Activated T-cell treated with anti-CD3 and anti-CD28 coated beads, Interleukin-2, amount 50 U/mL, for 48 hours (primary cell): ENCODE measurements at places on chromosomes 5 and 9.

GRCh38 chr9:86202338-86202882 lies 57.0 kb downstream of the C9orf153 start:
- peak; percentile 24 for DNase-seq

DNA sequence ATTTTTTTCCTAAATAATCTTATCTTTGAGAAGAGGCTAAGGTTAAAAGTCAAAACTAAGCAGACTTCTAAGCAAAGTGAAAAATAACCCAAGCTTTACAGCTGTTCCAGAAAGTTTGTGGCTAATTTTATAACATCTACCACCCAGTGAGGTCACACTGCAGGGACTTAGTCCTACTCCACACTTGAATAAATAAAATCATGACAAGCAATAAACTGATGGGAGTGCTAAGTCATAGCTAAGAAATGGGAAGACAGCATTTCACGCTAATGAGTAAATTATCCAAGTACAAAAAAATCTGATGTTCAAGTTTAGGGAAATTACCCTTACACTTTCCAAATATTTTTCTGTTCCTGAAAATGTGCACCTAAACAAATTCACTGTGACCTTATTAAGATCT lies 47.7 kb downstream of the ZNF608 start:
- no peak for DNase-seq

DNA sequence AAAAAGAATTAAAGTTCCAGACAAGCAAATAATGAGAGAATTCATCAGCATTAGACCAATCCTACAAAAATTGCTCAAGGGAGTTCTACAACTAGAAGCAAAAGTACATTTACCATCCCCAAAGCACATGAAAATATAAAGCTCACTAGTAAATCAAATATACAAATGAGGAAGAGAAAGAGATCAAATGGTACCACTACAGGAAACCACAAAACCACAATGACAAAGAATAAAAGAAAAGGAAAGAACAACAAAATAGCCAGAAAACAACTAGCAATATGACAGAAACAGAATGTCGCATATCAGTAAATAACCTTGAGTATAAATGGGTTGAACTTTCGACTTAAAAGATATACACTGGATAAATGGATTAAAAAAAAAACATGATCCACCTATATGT lies 739.0 kb downstream of the DTWD2 start:
- DNase-seq: no peak

DNA sequence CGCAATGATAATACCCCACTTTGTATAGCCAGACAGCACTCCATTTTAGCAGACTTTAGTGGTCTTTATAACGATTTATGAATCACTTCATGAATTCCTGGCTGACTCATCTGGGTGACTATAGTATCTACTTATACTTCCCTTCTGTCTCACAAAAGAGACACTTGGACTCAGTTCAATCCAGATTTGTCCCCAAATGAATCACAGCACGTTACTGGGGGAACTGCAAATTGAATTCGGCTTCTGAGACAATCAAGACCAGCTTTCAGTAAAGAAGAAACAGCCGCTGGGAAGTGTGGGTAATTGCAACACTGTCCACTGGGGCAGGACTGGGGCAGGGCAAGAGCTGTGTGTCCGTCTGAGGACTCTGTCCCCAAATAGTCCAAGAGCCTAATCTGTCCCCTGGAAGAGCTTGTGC lies 337.3 kb upstream of the RFX3 start:
- no peak for DNase-seq

DNA sequence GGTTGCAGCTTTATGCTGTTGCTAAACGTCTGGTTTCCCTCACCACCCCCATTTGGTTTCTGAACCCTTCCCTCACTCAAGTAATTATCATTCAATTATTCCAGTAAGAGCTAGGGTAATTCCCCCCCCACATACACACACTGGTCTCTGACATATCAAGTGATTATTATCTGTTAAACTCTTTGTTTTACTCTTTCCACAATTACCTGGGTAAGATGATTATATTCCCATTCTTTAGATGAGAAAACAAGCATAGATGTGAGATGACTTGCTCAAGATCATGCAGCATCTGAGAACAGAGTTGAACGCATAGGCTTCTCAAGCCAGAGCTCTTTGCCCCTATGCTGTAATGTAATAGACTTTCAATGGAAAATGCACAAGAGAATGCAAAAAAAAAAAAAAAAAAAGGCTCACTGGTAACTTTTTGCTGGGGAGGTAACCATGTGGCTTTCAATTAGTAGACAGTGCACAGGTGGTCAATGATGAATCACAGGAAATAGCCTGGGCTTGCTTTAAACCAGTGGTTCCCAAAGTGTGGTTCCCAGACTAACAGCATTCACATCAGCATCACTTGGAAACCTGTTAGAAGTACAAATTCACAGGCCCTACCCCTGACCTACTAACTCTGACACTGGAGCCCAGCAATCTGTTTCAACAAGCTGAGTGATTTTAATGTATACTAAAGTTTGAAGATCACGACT lies 87.6 kb downstream of the PIK3R1 start:
- no peak for DNase-seq

DNA sequence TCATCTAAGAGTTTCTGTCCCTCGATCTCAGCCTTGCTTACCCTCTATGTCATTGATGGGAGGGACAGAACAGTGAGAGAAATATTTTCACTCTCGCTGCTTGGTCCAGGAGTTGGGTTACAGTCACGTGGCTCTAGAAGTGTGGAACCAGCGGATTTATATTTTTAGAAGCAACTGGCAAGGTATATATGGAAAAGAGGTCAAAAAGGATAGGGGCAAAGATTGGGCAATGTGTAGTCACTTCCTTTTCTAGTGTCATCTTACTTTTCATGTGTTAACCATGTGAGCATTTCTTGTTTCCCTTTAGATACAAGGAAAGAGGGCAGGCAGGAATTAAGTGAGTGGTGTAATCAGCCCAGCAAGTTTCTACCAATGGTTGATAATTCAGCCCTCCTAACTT lies 111.5 kb upstream of the ZNF366 start:
- DNase-seq: no peak

- DNase-seq: no peak
These were observed 161.3 kb downstream of the CAVIN4 start for GRCh38 chr9:100739208-100739607.

GRCh38 chr5:139051392-139051791 lies 146.8 kb downstream of the SIL1 start:
- DNase-seq: no peak

- DNase-seq: no peak
These were observed 114.2 kb upstream of the ADAMTS16 start for GRCh38 chr5:5025774-5026408.

DNA sequence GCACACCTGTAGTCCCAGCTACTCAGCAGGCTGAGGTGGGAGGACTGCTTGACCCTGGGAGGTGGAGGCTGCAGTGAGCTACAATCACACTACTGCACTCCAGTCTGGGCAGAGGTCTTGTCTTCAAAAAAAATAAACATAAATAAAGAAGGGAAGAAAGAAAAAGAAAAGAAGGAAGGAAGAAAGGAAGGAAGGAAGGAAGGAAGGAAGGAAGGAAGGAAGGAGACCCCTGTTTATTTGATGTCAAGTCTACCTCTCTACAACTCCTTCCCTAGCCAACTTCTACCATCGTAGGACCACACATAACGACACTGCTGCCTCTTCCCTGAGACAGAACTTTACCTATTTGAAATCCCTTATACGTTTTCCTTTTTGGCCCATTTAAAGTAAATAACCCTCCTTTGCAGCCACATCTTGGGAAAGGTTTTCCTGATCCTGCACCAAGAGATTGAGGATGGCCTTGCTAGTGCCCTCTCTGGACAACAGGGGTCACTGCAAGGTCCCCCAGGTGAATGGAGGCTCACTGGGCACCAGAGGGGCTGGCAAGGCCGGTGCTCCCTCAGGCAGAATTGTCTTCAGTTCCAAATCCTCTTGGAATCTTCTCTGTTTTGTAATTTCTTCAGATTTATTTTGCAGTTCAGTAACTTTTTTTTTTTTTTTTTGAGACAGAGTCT lies 10.5 kb downstream of the RPS14 start:
- DNase-seq: no peak

DNA sequence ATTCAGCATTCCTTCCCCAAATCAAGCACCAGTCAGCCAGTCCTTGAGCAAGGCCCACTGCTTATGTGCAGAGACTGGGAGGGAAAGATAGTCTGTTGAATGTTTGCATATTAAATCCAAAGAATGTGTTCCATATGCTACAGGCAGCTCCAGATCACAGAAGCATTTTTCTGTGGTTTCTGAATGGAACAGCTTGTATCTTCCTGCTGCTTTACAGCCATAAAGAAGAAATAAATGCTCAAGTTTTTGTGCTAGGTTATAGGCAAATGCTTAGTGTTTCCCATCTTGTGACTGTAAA lies 310.3 kb downstream of the TRIM36 start:
- DNase-seq: no peak

GRCh38 chr5:80760680-80761079 lies 105.9 kb upstream of the DHFR start:
- DNase-seq: no peak

GRCh38 chr5:179348843-179349242 lies 3.6 kb upstream of the ADAMTS2 start:
- DNase-seq: no peak

DNA sequence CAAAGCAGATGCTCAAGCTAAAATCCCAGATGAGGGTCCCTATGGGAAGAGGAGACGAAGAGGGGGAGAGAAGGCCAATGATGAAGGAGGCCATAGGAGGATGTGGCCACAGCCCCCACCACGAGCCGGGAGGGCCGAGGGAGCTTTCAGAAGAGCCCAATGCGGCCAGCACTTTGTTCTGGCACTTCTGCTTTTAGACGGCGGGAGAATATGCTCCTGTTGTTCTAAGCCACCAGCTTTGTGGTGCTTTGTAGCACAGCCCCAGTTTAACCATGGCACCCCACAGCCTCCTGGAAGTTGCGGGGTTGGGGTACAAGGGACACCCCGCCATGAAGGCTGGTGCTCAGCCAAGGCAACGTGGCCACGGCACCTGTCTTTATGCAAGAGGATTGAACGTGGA lies 33.4 kb downstream of the LPCAT1 start:
- no peak for DNase-seq

DNA sequence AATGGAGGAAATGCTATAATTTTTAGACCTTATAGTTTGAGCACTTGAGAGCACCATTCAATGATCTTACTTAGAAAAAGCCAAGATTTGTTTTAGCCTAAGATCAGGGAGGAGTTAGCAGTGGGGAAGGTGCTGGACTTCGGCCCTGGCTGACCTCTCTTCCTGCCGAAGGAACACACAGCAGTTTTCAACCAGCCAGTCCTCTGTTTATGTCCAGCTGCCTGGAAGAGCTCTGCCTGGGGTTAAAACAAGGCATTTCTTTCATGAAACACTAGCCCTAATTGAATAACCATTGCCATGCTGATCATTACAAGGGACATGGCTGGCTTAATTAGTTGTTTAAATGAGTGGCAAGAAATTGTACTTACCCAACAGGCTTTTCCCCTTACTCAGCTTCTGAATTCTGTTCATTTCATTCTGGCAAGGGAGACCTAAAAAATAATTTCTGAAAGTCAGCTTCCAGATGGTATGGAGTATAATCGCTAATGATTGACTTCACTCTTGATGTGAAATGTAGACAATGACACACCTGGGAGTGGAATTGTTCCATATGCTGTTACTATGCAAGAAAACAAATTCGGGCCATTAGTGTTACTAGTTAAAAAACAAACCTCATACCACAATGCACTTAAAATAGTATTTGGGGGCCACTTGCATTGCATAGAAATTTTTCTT lies 514.2 kb downstream of the SPOCK1 start:
- DNase-seq: no peak

- DNase-seq: no peak
These were observed 4.0 kb downstream of the VAV2 start for GRCh38 chr9:133987946-133988665.

GRCh38 chr5:126462239-126463014 lies 39.2 kb downstream of the GRAMD2B start:
- DNase-seq: no peak

- no peak for DNase-seq
These were observed 49.2 kb downstream of the TIMD4 start for GRCh38 chr5:156913719-156914370.

DNA sequence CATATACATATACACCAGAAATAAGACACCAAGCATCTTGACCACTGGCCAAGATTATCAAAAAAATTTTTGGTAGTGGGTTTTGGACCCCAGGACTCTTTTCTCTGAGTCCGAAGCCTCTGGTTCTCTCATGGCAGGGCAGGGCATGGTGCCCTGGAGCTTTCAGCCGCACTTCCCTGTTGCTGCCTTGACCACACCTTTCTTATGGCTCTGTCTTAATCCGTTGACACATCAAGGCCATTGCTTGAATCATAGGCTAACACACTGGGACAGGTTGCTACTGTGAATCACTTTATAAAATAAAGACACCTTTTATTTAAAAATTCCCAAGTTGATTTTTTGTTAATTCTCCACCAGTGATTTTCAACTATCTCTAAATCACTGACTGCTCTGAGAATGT lies 45.4 kb upstream of the CAST start:
- DNase-seq: no peak

DNA sequence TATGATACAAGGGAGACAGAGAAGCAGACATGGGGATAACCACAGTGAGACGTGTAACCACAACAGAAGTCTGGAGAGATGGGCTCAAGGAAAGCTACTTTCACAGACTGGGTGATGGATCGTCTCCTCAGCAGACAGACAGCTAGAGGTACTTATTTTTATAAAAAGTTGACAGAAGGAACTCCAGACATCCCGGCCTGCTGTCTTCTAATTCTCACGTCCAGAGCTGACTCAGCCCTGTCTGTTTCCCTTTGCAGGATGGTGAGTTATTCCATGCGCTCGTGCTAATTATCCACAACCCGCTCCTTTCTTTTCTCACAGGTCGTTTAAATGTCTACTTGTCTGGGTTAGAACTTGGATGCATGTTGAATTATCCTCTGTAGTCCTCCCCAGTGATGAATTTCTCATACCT lies 304.5 kb downstream of the CWC27 start:
- DNase-seq: no peak

GRCh38 chr9:105399117-105399516 lies 48.7 kb upstream of the FSD1L start:
- DNase-seq: no peak

GRCh38 chr9:136539427-136540421 lies 6.1 kb downstream of the NOTCH1 start:
- peak; percentile 96 for DNase-seq

- DNase-seq: no peak
These were observed 224.8 kb downstream of the CETN3 start for GRCh38 chr5:90184764-90185163.

DNA sequence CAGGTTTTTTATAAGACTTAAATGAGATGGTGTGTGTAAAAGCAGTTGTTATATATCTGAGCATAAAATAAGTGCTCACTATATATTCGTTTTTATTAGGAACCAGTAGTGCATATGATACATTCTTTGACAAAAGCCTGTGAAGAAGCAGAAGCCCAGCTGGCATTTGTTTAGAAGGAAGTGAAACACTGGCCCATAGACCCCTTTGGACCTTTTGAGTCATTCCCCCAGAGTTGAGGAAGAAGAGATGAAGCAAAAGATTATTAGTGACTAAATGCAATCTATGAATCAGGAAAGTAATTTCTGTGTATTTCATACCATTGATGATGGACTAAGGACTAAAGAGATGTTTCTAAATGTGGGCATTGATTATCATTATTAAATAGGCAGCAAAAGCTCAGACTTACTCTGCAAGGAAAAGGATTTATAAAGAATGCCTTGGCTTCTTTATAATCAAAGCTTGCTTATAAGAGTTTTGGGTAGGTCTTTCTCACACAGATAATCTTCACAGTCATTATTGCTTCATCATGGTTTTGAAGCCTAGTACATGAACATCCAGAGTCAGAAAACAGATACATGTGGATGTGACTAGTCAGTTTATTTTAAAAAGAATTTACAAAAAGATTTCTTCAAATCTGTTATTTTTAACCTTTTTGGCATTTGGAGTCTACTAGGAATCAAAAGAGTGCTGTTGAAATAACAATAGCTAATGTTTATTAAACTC lies 16.9 kb upstream of the FER start:
- no peak for DNase-seq

GRCh38 chr5:142644640-142645361 lies 41.1 kb downstream of the FGF1 start:
- no peak for DNase-seq
